Left renal cortex interstitium (tissue), 4 donors: ENCODE measurements at places on chromosomes 1 and 21.

- no peak for DNase-seq
Measured at GRCh38 chr1:64472040-64472376, 2.1 kb downstream of the CACHD1 start.

DNA sequence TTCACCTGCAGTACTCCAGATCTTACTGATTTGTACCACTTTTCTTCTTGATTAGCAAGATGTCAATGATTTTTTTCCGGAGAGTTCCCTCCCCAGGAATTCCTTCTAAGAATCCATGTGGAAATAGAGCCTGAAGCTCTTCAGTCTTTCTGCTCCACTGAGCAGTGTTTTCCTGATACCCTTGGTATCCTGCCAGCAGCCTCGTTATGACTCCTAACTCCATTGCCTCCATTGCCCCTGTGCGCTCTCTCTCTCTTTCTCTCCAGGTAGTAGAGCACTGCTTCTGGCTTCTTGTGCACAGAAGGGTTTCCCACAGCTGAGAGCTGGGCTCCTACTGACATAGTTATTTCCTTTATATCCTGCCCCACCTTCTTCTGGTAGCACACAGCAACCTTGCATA, 12.2 kb downstream of the UBE2U start:
- peak; percentile 49 for DNase-seq

GRCh38 chr1:201507360-201507675, 395 bp upstream of the CSRP1 start:
- no peak for DNase-seq

DNA sequence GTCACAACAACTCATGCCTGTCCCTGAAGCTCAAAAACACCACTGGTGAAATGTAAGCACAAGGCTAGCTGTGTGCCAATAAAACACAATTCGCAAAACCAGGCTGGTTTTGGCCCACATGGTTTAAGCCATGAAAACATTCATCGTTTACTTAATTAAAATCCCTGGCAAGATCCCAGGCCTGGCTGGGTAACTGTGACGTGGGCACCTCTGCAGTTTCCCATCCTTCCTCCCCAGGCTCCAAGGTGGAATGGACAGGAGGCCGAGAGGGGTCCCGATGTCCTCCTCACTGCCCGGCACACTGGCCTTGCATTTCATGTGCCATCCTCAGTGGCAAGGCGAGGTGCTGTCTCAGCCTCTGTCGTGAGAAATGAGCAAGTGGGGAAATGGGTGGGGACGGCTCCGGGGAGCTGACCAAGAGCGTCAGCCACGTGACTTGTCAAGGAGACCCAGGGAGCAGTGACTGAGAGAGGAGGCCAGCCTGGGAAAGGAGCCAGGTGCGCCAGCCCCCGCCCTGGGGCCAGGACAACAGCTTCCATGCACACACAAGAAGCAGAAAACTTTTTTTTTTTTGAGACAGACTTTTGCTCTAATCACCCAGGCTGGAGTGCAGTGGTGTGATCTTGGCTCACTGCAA, 153.1 kb upstream of the RAB4A start:
- DNase-seq, result no peak

DNA sequence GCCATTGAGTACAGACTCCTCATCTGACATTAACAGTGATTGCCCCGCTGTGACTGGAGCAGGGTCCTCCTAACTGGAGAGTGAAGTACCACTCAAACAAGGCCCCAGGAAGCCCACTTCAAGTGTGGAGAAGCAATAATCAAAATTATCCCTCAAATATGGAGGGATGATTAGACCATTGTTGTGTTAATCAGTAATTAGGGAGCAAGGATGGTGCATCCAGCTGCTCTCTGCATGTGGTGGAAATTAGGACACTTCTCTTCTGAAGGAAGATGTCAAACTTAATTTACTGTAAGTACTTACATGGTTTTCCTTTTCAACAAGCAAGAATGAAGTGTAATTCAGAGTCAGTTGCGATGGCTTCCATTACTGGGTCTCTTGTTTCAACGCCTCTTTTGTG, 3.4 kb upstream of the ZP4 start:
- no peak for DNase-seq

GRCh38 chr21:41390043-41390639, 28.3 kb downstream of the MX2 start:
- no peak for DNase-seq

GRCh38 chr1:2823921-2824610, 22.6 kb upstream of the TTC34 start:
- DNase-seq, result no peak

- no peak for DNase-seq
Measured at GRCh38 chr1:38819516-38819915, 40.1 kb downstream of the RRAGC start.

DNA sequence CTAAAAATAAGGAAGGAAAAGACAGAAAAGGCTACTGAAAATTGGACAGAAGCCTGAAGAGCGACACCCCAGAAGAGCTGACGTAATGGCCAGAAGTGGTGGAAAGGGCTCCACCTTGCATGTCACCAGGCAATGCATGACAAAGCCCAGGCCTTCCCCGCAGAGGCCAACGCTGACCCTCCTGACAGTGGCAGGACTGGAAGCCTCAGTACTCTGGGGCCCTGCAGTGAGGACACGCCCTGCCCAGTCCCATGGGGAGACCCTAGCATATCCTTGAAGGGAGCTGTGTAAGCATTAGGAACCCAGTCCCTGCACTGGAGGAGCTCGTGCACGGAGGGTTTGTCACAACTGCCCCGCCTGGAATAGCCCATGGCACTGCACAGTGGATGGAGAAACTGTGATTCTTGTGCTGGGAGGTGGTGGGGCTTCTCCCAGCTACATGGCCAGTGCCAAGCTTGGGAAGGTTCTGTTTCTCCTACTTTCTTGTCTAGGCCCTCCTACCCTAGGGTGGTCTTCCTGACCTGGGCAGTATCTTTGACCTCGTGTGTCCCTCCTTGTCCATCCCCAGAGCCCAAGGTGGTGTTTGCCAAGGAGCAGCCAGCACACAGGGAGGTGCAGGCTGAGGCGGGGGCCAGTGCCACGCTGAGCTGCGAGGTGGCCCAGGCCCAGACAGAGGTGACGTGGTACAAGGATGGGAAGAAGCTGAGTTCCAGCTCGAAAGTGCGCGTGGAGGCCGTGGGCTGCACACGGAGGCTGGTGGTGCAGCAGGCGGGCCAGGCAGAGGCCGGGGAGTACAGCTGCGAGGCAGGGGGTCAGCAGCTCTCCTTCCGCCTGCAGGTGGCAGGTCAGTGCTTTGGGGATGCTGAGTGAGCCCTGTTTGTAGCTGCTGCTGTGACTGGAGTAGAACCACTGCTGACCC, 60.4 kb downstream of the OBSCN start:
- DNase-seq, result no peak

DNA sequence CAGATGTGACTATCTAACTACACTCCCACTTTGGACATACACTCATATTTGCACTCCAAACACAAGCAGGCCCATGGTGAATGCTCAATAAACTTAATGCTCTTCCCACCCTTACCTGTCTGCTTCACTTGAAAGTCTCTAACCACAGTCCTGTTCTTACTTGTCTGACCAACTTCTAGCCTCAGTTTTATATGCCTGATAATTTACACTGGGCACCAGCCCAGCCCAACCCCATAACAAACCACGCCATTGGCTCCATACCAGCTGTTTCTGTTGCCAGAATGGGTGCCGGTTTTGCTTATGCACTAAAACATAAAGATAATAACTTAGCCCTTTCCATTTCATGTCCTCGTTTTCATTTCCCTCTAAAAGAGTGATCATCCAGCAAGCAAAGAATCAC, 395.4 kb downstream of the NTNG1 start:
- no peak for DNase-seq

- DNase-seq, result no peak
Measured at GRCh38 chr1:55490547-55490946, 275.4 kb upstream of the USP24 start.

GRCh38 chr1:78322928-78323680, 167.7 kb upstream of the PTGFR start:
- DNase-seq, result no peak
